Right hindlimb (tissue), 1 donor: ENCODE measurements at places on chromosomes 1 and 21.

GRCh38 chr21:36065497-36066036 is 4.3 kb upstream of the CBR1 start:
- DNase-seq = no peak

DNA sequence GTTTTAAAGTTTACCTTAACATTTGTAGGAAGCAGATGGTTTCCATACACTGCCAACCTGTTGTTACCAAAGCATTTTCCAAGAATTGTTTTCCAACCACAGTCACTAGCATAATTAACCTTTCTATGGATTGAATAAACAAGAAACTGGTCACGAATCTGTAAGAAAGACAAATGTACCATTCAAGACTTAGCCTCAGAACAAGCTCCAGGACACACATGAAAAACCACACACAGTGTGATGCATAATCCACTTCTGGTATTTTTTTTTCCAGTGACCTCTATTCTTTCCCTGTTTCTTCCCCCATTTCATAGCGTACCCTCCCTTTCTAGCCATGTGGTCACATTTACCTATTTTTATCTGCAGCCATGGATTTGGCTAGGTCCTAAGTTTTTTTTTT is 29.6 kb upstream of the C1orf87 start:
- DNase-seq = no peak

- DNase-seq = no peak
Measured at GRCh38 chr1:226491093-226491850, 57.3 kb upstream of the STUM start.

DNA sequence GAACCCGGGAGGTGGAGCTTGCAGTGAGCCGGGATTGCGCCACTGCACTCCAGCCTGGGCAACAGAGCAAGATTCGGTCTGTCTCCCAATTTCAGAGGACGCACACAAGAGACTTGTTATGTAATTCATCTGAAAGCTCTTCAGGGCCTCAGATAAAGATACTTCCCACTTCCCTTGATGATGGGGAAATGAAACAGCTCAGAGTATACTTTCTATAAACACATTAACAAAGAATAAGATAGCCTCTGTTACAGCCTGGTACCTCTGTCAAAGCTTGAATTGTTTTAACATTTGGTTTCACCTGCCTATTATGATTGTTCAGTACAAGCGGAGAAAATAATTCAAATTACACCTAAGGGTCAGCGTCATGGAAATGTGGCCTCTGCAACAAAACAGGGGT is 622.9 kb upstream of the ADGRL4 start:
- no peak for DNase-seq

DNA sequence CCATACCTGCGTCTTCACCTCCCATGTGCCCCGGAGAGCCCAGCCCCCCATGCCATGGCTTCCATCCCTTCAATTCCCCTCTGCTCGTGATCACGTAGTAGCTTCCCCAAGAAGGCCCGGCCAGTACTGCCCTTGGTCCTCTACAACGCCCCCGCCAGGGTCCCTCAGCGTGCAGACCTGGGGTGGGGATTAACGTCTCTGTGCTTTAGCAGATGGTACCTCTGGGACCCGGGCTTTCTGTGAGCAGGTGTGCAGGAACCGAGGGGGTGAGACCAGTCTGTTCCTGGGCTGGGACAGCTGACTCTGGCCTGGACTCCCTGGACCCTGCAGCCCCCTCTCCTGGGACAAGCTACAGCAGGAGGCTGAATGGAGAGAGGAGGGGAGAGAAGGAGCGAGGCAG is 1.2 kb downstream of the PLCH2 start:
- DNase-seq = no peak

DNA sequence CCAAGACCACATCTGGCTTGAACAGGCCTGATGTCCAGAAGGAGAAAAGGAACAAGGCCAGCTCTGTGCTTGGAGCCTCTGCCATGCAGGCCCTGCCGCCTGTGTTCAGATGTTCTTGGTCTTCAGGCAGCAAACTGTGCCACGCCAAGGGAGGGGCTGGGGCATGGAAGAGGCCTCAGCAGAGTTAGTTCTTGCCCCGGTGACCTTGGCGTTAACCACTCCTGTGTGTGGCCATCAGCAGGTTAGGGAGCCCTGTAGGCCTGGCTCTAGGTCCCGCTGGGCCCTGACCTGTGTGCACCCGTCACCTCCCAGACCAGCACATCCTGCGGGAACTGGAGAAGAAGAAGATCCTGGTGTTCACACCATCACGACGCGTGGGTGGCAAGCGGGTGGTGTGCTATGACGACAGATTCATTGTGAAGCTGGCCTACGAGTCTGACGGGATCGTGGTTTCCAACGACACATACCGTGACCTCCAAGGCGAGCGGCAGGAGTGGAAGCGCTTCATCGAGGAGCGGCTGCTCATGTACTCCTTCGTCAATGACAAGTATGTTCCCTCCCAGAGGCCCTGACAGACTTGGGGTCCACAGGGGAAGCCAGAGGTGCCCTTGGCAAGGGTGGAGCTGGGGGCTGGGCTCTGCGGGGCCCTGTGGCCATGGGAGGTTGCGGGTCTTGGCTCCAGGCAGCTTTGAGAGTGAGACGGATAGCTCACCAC is 7.1 kb downstream of the ZC3H12A start:
- DNase-seq = no peak

DNA sequence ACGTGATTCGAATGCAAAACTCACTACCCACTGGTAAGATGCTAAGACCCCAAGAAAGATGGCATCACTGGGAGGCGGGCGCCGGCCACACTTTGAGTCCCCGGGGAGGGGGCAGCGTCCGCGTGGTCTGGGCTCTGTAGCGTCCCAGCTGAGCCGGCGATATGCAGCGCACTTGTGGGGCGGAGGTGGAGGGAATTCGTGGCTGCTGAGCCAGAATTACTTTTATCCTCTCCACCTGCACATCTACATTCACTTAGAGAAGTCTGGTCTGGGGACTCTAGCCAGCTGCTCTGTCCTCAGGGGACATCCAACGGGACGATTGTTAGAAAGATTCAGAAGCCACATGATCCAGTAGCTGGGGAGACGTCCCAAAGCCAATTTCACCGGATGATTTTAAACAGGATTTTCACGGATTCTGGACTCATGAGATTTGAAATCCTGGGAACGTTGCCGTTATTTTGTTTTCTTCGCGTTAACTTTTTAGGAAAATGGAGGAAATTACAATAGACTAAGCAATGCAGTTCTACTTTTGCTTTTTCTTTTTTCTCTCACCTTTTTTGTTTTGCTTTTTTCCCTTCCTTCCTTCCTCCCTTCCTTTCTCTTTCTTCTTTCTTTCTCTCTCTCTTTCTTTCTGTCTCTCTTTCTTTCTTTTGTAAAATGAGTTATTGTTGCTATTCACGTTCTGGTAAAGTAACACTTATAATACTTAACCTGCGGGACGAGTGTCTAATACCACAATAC is 1.3 kb downstream of the JAM2 start:
- peak; percentile 65 for DNase-seq

DNA sequence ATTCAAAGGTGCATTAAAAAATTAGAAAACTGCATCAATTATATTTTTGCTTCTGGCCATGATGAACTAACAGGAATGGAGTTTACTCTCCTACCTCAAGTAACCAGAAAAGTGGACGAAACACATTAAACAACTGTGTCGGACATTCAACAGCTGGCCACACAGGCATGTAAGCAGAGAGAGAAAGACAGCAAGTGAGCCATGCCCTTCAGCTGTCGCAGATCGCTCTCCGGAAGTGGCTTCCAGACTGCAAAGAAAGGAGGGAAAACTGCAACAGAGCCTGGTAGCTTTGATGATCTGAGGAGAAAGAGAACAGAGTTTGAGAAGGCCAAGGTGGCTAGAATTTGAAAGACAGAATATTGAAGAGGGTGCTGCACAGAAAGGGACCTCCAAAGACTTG is 557.2 kb downstream of the MATN1 start:
- DNase-seq = no peak

DNA sequence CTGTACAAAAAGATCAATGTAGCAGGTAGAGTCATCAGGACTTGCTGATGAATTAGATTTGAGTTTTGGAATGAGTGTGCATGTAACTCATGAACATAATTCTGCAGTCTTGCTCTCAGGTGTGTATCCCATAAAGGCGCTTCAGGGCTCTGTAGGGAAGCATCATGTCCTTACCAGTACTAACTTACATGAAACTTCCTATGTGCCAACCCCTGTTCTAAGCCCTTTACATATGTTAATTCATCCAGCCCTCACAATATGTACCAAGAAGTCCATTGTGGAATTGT is 2.1 kb upstream of the FCRLB start:
- DNase-seq = no peak

- DNase-seq = no peak
Measured at GRCh38 chr1:2961661-2962060, 59.6 kb upstream of the ACTRT2 start.

DNA sequence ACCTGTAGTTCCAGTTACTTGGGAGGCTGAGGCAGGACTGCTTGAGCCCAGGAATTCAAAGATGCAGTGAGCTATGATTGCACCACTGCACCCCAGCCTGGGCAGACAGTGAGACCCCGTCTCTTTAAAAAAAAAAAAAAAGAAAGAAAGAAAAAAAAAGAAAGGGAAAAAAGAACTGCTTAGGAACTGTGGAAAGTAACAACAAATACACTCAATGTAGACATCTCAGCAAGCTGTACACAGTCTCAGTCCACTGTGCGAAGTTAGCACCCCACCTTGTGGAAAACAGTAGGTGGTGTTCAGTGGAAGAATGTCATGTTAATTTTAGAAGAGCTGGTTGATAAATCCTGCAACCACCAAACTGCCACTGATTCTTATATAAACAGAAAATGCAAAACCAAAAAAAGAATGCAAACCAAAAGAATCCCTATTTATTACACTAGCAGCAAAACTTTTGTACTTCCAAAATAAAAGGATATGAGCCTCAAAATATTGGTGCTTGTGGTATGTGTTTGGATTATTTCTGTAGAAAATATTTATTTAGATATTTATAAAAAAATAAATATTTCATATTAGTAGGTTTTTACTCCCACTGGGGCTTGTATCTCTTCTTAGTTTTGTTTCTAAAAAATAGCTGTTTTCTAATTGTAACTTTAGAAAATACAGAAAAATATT is 31.1 kb downstream of the ALG14 start:
- DNase-seq = peak; percentile 85

- no peak for DNase-seq
Measured at GRCh38 chr21:17416139-17416538, 96.7 kb upstream of the CXADR start.

DNA sequence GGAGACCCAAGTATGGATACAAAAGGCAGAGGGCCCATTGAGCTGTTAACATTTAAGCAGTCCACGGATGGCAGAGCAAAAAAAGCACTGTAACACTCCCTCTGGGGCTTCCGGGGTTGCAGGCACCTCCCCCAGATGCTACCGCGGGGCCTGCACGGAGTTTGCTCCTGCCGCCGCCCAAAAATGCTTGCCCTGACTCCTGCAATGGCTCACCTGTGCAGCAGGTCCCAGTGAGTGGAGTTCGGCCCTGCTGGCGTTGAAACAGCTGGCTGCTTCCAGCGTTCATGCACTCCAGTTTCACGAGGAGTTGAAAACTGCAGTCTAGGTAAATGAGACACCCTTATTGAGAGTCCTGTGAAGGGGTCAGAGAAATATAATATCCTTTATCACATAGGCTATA is 832.8 kb downstream of the NCAM2 start:
- no peak for DNase-seq

DNA sequence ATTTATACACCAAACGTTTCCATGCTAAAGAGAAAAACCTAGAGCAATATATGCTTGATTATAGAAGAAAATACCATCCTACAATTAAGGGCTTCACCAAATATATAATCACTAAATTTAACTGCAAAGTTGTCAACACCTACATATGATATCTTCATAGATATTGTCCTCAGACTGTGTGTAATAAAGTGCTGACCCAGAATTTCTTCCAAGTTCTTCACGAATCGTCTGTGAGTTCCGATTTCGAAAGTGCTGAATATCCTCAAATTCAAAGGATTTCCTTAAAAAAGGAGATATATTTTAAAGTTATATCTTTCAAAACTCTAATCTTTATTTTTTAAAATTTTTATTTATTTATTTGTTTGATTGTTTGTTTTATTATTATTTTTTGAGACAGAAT is 41.9 kb upstream of the BCAS2 start:
- DNase-seq = no peak

DNA sequence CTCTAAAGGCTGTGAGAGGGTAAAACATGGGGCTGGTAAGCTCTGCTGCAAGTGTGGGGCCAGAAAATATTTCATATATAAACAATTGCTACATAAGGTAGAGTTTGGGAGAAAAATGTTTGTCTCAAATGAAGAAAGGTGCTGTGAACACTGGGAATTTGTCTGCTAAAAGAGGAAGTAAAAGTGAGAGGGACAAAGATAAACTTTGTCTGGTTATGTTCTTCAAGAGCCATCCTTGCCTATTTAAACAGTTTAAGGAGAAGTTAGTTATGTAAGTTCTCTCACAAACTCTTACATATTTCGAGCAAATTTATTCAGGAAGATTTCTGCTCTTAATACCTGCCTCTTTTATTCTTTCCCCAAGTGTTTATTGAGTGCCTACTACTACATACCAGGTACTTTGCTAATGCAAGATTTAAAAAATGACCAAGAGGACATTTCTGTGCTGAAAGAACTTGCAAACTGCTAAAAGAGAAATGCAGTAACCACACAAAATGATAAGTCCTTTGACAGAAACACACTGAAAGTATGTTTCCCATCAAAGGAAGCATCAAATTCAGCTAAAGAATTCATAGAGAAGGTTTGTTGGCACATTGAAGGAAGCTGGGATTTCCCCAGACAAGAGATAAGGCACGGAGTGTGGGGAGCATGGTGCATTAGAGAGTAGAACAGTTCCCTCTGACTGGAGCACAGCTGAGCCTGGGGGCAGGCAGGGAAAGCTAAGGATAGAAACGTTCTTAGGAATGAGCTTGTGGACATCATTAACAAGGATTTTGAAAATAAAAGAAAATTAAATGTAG is 549.1 kb downstream of the PTBP2 start:
- DNase-seq = no peak

GRCh38 chr1:117335376-117336086 is 31.7 kb upstream of the MAN1A2 start:
- no peak for DNase-seq

DNA sequence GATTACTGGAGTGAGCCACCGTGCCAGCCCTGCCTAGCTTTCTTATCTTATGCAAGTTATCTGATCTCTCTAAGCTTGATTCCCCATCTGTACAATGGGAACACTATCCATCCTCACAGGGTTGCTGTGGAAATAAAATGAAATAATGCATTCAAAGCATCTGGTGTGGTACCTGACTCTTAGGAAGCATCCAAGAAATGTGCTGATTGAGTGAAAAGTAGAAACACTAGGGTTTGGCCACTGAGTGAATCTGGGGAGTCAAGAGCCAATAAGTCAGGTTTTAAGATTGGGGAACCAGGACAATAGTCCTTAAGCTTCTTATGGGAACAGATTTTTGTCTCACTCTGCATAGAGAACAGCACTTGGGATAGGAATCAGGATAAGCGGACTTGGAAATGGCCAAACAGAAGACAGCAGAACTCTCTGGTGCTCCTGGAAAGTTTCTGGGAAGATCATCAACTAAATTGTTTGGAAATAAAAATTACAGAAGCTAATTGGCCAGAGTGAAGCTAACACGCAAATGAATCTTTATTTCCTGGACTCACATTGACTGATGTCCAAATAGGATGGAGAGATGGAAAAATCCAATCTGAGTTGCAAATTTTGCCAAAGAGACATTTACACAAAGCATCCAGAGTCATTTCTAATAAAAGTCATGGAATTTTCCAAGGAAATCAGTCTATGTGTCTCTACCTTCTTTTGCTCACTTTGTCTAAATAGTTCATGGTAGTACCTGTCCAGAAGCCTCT is 3.3 kb downstream of the PAFAH2 start:
- DNase-seq = no peak

- no peak for DNase-seq
Measured at GRCh38 chr1:65457868-65458267, 37.4 kb downstream of the LEPR start.

- DNase-seq = no peak
Measured at GRCh38 chr1:13781228-13781627, 81.2 kb downstream of the PRDM2 start.

GRCh38 chr1:14728516-14728915 is 130.0 kb downstream of the KAZN start:
- DNase-seq = no peak
